ENCODE measurements at places on chromosomes 11 and 22.
A peak's percentile ranks its signal among the peaks of the same experiment; 100 is the strongest.

GRCh38 chr11:9347100-9347499, 32.7 kb upstream of the TMEM41B start:
- no peak for DNase-seq

DNA sequence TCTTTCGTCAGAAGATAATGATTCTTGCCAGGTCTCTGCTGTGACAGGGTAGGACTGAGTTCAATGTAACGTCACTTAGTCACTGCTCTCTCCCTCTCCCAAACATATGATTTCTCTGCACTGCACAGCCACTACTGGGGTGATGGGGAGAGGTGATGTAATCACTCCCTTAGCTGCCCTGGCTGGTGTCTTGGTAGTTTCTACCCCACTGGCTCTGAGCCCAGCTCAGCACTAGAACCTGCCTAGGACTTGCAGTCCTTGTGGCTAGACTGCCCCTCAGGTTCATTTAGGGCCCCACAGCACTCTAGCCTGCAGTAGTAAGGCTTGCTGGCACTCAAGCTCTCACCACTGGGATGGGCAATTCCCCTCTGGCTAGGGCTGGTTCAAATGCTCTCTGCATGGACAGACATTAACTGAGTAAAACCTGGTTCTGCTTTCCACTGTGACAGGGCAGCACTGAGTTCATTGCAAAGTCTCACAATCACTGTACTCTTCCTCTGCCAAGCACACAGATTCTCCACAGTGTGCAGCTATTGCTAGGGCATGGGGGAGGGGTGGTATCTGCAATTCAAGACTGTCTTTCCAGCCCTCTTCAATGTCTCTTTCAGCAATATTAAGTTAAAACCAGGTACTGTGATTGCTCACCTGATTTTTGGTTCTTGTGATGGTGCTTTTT, 571.4 kb upstream of the FAT3 start:
- DNase-seq: no peak

DNA sequence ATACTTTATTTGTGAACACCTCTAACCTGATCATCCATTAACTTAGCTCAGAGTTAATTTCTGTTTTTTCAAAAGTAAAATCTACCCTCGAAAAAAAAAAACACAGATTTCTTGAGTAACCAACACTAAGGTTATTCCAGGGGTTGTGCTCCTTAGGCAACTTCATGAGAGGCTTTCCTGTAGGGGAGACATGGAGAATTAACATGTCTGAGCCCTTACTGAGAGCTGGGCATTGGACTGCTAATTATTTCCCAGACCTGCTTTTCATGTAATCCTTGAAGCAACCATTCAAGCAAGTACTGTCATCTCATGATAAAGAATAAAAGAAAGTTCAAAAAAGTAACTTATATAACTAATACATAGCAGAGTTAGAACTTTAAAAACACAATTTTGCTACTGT, 13.5 kb upstream of the UPB1 start:
- no peak for DNase-seq

DNA sequence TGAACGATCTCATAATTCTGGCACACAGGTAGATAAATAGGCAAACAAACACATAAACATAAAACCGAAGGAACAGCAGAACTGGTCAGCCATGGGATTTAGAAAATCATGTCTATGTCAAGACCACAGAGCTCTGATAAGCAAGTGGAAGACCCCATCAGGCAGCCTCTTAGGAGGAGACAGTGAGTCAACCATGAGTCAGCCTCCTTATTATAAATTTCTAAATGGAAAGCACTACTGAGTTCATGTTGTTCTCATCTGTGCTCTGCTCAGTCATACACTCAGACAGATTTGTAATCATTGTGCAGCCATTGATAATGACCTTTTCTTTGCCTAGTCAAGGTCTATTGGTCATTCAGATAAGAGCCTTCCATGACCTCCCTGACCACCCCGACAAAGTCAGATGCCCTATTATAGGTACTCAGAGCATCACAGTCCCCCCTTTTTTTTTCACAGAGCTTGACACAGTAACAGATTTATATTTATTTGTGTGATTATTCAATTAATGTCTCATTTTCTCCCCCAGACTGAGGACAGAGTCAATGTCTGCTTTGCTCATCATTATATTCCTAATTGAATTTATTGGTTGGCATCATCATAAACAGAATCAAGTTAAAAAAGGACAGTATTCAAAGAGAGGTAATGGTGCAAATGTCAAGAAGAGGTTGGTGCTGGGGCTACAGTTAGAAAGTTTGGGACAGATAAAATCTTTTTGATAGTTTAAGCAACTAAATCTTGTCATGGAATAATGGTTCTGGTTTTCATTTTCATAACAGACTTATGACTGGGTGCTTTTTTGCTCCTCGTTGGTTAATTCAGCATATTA, 579.7 kb upstream of the CCDC90B start:
- DNase-seq: no peak

GRCh38 chr11:45930031-45930794, 7.8 kb downstream of the LARGE2 start:
- no peak for DNase-seq

DNA sequence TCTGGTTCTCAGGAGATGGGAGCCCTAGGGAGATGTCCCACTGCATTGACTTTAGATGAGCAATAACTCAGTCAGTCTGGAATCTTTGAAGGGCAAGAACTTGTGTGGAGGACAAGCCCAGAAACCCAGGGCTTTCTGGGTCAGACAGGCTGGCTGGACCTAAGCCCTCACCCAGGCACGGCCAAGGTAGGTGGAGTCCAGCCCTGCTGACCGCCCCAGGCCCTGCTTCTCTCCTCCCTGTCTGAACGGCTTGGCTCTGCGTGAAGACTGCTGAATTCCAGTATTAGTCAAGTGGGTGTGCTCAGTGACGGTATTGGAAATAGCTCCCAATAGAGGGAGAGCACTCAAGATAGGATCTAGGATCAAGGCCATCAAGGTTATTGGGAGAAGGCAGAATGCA, 6.1 kb downstream of the CXCR5 start:
- no peak for DNase-seq

DNA sequence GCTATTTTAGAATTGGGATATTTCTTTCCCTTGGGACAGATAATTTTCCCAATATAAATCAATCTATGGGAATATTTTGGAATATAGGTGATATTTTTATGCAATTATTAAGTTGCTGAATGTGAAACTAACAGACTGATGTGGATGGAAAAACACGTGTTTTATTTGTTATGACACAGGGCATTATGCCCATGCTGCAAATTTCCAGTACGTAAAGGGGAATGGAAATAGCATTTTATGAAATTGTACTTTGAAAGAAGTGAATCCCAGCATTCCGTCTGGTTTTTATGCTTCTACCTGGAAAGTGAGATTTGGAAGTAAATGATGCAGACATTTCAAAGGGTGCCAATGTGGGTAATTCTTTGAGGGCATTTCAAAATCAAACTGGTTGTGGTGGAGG, 142.7 kb downstream of the PARVA start:
- DNase-seq: no peak

DNA sequence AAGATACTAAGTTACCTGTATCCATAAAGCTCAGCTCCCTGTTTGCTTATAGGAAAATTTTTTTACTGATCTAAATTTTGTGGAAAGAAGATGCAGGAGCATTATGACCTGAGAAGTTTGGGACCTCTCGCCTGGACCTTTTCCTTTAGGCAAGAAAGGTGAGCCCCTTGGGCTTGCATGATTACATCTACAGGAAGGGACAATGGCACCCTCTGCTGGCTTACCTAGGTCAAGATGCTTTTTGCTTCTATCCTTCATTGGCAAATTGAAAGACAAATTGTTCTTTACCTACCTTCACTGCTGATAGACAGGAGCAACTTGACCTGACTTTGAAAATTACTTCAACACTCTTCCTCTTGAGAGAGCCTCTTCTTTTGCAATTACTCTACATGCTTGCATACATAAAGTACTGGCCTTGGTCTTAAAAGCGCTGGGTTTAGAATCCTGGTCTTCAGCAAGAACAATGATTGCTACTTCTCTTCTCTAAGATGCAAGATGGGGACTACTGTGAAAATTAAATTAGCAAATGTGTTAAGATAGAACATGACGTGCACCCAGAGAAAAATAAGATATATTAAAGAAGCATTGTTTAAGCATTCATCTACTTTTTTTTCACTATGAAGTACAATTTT, 147.2 kb downstream of the TRPC6 start:
- no peak for DNase-seq

- no peak for DNase-seq
These were observed 72.5 kb upstream of the SHANK2 start for GRCh38 chr11:71324788-71325417.

DNA sequence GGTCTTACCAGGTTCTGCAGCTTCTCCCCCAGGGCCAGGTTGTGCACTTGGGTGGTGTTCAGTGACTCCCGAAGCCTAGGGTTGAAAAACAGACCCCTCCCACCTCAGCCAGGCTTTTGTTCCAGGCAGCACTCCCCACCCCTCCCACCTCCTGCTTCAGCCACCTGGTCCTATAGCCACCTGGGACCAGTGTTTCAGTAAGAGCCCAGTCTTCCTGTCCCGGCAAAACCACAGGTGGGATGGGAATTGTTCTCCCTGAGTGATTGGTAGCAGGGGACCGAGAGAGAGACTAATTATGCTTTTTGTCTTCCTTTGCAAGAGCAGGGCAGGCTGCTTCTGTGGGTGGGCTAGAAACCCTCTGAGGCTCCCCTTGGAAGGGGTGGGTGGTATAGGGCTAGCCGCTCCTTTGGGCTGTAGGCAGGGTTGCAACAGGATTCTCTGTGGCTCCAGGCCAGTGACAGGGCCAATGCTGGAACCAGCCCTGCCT, 8.5 kb upstream of the NAALADL1 start:
- no peak for DNase-seq

GRCh38 chr11:2460540-2461252, 15.9 kb downstream of the KCNQ1 start:
- DNase-seq: no peak

DNA sequence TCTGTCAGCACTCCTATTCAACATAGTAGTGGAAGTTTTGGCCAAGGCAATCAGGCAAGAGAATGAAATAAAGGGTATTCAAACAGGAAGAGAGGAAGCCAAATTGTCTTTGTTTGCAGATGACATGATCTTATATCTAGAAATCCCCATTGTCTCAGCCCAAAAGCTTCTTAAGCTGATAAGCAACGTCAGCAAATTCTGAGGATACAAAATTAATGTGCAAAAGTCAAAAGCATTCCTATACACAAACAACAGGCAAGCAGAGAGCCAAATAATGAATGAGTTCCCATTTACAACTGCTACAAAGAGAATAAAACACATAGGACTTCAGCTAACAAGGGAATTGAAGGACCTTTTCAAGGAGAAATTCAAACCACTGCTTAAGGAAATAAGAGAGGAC, 280.4 kb upstream of the LUZP2 start:
- no peak for DNase-seq

DNA sequence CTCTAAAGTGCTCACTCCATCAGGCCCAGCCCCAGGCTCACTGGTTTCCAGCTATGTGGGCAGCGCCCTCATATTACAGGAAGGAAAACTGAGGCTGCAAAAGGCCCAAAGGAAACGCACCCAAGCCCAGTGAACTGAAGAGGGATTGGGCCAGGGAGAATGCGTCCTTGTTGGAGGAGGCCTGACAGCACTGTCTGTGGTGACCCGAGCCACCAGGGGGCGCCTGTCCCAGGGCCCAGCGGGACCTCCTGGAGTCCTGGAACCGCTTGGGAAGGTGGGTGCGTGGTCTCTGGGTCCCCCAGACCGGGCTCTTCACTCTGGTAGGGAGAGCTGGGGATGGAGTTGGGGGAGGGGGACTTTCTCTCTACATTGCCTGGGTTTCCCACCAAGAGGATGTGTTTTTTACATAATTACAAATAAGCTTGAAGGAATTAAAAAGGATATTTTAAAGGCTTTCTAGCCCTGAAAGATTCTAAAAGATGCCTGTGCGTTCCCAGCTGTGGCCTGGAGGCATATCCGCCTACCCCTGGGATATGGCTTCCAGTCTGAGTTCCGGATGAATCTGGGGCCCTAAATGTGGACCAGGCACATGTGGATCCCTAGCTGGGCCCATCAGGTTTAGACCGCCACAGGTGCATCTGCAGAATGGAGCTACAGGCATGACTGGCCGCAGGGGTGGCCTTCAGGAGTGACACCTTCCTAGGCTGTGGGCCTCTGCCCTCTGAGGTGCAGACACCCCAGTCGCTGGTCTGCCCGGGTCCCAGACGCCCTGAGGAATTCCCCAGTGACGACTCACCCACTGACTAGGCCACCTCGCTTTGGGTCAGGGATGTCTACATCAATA, 4.2 kb downstream of the SPI1 start:
- peak; percentile 32 for DNase-seq

GRCh38 chr11:24509114-24509513, 12.3 kb downstream of the LUZP2 start:
- DNase-seq: no peak

DNA sequence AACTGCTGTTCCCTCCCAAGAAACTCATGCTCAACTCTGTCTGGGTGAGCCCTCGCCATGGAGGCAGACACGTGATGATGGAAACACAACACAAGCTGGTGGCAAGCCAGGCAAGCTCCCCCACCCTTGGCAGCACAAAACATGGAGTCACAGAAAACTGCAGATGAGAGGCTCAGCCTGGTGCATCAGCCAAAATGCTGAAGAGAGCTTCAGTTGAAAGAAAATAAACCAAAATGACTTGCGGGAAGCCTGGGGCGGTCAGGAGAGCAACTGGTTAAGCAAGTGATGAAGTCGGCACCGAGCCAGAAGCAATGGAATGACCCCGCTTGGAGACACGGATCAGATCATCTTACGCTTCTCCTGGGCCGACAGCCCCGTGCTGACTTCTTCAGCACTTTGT, 68.3 kb downstream of the C11orf58 start:
- DNase-seq: no peak

DNA sequence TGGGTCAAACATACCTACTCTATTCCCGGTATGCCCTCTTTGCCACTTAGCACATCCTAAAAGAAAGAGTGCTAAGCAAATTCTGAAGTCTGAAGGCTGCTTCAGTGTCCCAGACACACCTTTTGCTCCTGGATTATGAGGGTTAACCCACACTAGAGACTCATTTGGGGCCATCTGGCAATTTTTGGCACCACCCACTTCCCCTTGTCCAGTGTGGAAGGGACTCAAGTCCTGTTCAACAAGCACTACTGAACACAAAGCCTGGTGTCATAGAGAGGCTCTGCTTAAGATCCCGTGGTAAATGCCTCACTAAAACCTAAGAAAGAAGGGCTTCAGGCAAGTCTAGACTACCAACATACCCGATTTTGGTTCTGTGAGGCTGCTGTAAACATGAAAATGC, 85.8 kb downstream of the SERGEF start:
- no peak for DNase-seq
